ENCODE measurements at places on chromosomes 1 and 21. TPM values are rescaled to one million over a fixed set of nuclear protein-coding genes. Genes with fewer than 3 reads are reported as not detected.

The GBP4 gene
- not detected for total RNA-seq

The PLEKHN1 gene
- 5.5 TPM for total RNA-seq

The SEC16B gene
- not detected for total RNA-seq

The ATP1A4 gene
- total RNA-seq, result not detected

The GFI1 gene
- total RNA-seq, result 0.31 TPM

The COL8A2 gene
- total RNA-seq, result 0.47 TPM

The ANKRD35 gene
- not detected for total RNA-seq

The PLA2G2C gene
- not detected for total RNA-seq

The RGS16 gene
- total RNA-seq, result not detected

The COL24A1 gene
- total RNA-seq, result not detected

The PADI2 gene
- total RNA-seq, result 0.10 TPM

The EGLN1 gene
- total RNA-seq, result 21.6 TPM

The FLG2 gene
- not detected for total RNA-seq

The CDC20 gene
- 289 TPM for total RNA-seq

The NBPF3 gene
- total RNA-seq, result 7.5 TPM

DNA sequence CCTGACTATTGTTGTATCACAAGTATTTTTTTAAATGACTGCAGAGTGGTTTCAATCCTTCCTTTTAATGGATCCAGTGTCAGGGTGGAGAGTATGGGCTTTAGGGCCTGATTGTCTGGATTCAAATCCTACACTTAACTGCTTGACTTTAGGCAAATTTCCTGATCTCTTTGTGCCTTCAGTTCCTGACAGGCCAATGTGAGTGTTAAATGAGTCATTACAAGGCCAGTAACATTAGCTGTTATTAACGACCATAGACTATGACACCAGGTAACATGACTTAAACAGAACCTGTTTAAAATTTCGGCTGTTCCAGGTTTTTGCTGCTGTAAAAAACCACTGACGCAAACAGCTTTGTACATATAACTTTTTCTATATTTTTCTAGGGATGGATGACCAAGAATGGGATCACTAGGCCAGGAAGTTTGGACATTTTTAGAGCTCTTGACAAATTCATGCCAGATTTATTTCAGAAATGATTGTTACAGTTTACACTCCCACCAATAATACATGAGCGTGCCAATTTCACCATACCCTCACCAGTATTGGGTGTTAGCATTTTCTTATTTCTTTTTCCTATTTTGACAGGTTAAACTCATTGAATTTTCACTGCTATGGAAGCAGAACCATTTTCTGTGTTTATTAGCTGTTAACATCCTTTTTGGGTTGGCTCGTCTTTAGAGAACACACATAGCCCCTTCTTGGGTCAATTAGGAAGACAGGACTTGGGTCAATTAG is 11.3 kb downstream of the ZNF362 start:
- no peak for DNase-seq

DNA sequence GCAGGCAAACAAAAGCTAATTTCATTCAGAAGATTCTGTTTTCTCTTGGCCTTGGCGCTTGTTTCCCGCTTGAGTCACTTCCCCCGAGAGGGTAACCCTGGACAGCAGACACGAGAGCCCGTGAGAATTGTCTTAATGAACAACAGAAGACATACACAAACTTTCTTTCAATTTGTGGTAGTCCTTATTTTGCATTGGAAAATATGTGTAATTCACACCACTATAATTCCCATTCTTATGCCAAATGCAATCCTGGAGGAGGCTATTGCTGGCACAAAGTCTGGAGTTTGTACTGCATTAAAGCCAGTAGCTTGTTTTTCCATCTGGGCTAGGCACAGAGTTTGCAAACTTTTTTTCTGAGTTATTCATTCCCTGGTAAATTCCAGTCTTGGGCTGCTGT is 109.8 kb upstream of the IVNS1ABP start:
- no peak for DNase-seq

GRCh38 chr1:216847397-216848036 is 124.3 kb upstream of the ESRRG start:
- DNase-seq, result no peak

GRCh38 chr1:233189526-233189925 is 106.0 kb downstream of the PCNX2 start:
- no peak for DNase-seq

GRCh38 chr1:55480029-55480795 is 265.0 kb upstream of the USP24 start:
- no peak for DNase-seq

- DNase-seq, result no peak
Measured at GRCh38 chr21:25624511-25624910, 14.5 kb upstream of the JAM2 start.

GRCh38 chr1:163060343-163061007 is 8.7 kb upstream of the RGS4 start:
- no peak for DNase-seq

DNA sequence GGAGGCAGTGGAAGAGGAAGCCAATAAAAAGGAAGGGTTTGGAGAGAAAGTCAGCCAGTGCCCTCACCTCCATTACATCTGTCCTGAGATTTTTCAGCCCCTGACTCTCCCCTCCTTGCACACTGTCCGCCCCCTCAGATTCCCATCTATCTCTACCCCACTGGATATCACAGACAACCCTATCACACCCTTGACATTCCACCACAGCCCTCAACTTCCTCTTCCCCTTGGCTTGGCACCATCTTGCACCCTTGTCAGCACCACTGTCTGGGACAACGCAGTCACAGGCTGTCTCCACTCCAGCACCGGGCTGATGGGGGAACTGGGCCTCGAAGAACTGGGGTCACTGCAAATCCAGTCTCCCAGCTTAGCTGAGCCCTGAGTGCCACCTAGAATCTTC is 14.2 kb upstream of the PLEKHA6 start:
- no peak for DNase-seq

GRCh38 chr1:23741609-23742008 is 1.7 kb upstream of the ELOA start:
- DNase-seq, result no peak

- no peak for DNase-seq
Measured at GRCh38 chr1:219582865-219583264, 30.0 kb downstream of the ZC3H11B start.

GRCh38 chr1:54325284-54325683 is 80.9 kb downstream of the SSBP3 start:
- DNase-seq, result no peak

GRCh38 chr1:1430992-1431844 is 4.3 kb upstream of the VWA1 start:
- DNase-seq, result no peak

DNA sequence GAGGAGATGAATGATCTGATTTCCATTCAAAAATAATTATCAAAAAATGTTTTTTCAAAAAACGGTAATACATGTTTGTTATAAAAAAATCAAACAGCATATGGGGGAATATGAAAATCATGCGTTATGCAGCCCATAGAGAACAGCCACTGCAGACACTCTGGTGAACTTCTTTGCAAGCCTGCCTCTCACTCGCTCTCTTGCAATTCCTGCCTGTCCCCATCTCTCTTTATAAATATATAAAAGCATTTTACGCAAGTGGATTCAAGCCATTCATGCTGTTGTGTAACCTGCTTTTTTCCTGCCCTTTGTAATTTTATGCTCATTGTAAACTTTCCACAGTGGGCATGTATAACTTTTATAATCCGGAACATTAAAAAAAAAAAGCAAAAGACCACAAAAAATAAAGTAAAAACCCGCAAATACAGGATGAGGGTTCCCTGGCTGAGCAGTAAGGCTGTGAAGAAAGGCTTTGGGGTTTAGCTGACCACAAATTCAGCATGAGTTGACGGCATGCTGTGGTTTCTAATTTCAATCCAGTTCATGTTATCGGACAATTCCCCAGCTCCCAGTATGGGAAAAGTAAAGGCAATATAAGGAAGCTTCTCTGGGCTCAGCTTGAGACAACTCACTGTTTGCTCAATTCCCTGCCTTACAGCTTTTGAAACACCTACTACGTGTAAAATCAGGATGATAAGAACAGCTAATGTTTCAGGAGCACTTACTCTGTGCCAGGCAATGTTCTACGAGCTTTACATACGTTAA is 52.8 kb upstream of the ZBTB40 start:
- no peak for DNase-seq

GRCh38 chr1:113211467-113211866 is 138.5 kb downstream of the LRIG2 start:
- no peak for DNase-seq

GRCh38 chr21:37373539-37373938 is 7.0 kb downstream of the DYRK1A start:
- no peak for DNase-seq

DNA sequence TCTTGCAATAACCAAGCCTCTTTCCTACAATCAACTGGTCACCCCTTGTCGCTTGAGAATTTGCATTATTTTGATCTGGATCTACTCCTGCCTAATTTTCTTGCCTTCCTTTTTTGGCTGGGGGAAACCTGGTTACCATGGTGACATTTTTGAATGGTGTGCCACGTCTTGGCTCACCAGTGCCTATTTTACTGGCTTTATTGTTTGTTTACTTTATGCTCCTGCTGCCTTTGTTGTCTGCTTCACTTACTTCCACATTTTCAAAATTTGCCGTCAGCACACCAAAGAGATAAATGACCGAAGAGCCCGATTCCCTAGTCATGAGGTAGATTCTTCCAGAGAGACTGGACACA is 743 bp downstream of the GPR52 start:
- peak; percentile 69 for DNase-seq

- DNase-seq, result no peak
Measured at GRCh38 chr1:31308036-31308435, 11.2 kb downstream of the ZCCHC17 start.

- no peak for DNase-seq
Measured at GRCh38 chr1:7281821-7282220, 489.3 kb upstream of the VAMP3 start.

DNA sequence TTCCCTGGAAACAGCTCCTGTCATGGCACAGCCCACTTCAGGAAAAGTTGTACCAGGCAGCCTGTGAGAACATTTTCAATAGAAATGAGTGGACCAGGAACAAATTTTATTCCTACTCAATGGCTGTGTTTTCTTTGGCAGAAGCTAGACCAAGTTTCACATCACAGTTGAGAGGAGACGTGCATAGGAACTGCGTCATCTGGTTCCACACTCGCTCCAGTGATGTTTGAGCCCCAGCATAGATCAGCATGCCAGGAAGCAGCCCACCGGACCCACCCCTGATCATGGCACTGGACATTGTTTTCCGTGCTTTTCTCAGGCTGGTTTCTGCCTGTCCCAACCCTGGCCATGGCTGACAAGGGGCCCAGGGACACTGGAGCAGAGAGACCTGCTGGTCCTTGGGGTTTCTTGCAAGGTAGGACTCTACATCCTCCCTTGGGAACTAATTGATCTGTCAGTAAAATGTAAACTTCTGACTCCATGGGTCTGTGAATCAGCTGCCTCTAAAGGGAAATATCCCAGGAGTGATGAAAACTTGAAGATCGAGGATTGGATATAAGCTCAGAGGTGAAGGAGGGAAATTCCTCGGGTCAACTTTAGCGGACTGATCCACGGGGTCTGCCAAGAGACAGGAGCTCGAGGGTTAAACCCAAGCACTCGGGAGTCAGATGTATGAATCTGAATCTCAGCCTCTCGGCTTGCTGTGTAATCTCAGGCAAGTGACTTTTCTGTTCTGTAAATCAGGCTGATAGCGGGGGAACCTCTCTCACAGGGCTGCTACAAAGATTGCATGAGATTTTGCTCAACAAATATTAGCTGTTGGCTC is 35.7 kb downstream of the NEK2 start:
- no peak for DNase-seq

DNA sequence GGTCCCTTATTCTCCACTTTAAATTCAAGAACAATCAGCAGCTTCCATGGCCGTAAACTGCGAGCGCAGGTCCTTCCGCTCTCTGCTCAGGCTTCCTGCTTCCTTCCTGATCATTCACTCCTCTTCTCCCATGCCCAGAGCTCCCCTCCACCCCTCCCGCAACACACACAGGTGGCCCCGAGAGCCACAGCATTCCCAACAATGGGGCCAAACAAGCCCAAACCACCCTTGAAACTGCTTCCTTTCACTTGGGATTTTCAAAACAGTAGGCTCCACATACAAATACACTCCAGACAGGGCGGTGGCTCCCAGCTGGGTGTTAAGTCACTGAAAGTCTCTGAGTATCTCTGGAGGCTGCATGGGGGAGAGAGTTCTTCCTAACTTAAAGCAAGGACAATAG is 11.4 kb downstream of the FAM89A start:
- no peak for DNase-seq

GRCh38 chr1:111488669-111489068 is 14.8 kb downstream of the ADORA3 start:
- no peak for DNase-seq

GRCh38 chr1:113930499-113931161 is 1.5 kb downstream of the HIPK1 start:
- DNase-seq, result no peak

GRCh38 chr1:147735423-147735822 is 25.0 kb downstream of the GJA5 start:
- DNase-seq, result no peak

DNA sequence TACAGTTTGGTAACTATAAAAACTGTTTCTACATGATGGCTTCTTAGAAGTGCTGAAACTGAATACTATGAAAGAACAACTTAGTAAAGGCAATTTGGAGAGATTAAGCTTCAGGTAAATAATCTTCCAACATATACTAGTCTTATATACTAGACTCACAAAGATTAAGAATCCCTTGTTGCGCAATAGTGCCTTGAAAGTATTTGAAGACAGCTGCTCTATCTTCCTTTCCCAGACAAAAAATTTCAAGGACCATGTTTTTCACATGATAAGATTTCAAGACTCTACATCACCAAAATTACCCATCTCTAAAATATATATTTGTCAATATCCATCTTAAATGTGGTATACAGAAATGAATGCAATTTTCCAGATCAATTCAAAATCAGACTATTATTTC is 37.7 kb upstream of the ASPM start:
- no peak for DNase-seq

- no peak for DNase-seq
Measured at GRCh38 chr1:169891539-169891885, 2.2 kb downstream of the SCYL3 start.

DNA sequence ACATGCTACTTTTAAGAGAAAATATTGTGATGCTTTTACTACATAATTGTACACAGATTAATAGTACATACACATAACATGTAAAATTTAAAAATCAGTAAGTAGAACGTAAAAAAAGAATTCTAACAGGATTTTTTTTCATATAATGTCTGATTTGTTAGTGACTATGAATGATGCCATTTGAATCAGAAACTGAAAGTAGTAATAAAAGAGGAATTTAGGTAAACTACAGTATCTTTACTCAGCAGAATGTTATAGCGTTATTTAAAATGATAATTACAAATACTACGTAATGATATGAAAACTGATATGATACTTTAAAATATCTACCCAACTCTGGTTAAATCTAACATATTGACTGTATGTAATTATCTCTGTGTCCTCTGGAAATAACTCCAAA is 116.1 kb downstream of the DENND1B start:
- DNase-seq, result no peak

DNA sequence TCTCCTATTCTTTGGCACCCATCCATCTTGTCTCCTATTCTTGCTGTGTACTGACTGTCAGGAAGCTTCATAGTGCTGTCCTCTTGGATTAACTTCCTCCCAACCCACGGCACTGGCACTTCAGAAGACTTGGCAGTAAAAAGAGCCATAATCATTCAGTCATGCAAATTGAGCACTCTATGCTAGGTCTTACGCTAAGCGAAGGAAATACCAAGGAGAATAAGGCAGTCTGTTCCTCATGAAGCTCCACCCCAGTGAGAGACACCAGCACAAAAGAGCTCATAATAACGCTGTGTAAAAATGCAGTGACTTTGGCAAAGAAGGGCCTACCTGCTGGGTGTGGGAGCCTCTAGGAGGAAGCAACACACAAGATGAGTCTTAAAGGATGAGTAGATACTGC is 67.1 kb downstream of the GFI1 start:
- DNase-seq, result no peak

All from G401 (cell line).